ENCODE measurements at places on chromosomes 7 and 10.

DNA sequence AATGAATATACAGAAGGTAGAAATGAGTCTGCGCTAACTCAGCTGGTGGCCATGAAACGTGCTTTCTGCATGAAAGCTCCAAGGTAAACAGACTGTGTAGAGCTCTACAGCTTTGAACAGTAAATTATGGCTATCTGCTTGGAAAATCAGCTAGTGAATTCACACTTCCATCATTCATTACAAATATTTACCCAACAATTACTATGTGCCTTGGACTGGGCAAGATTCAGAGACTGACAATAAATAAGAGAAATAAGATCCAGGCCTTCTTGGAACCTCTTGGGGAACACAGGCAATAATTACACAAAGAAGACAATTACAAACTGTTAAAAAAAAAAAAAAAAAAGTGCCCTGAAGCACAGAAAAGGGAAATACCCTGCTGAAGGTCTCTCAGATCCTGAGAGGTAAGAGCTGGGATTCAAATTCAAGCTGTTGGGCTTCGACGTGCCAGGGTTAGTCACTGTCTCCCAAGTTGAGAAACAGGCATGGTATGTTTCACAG, 15.8 kb downstream of the TSPAN12 start:
- DNase-seq = no peak

DNA sequence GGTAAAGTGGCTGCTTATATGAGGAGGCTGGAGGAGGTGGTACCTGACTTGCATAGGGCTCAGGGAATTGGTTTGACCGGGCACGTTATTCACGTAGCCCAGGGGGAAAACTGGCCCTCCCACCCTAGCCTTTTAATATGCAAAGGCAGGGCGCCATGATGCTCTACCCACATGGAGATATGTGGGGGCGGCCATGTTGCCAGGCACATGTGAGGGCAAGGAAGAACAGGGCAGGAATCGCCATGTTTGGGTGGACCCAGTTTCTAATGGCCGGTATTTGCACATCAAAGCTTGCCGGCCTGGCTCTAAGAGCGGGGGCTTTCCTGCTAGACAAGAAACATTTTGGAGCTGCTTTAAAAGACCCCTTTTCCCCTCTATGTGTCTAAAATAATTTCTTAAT, 949.7 kb upstream of the C7orf33 start:
- DNase-seq = no peak

GRCh38 chr7:120837599-120837998, 20.3 kb downstream of the TSPAN12 start:
- DNase-seq = no peak

DNA sequence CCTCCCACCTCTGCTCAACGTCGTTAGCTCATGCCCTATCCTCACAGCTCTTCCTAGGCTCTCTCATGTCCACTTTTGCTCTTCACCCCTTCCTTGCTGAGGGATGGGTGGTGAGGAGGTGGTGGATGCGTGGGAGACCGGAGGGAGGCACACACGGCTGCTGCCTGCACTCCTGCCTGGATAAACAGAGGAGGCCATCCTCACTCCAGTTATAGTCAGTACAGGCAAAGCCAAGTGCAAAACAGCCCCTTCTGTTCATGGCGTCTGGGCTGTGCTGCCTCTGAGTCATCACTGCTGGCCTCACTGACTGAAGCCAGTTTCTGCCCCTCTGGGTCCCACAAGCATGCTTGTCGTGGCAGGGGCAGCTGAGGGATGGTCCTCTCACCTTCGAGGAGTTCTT, 31.9 kb upstream of the LRRC4 start:
- no peak for DNase-seq

DNA sequence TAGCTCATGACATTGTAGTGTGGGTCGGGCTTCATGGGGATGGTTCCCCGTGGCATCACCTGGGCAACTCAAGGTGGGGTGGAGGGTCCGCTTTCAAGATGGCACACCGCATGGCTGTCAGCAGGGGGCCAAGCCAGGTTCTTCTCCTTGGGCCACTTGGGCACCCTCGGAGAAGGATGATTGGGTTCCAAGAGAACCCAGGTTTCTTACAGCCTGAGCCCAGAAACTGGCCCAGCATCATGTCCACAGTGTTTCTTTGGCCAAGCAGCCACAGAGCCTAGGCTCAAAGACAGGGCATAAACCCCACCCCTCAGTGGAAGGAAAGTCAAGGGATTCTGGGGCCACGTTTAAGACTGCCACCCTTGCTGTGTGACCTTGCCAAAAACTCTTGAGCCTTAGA, 110.6 kb downstream of the PTPN20 start:
- no peak for DNase-seq

GRCh38 chr10:46299286-46299535, 12.4 kb downstream of the ANTXRL start:
- DNase-seq = no peak

DNA sequence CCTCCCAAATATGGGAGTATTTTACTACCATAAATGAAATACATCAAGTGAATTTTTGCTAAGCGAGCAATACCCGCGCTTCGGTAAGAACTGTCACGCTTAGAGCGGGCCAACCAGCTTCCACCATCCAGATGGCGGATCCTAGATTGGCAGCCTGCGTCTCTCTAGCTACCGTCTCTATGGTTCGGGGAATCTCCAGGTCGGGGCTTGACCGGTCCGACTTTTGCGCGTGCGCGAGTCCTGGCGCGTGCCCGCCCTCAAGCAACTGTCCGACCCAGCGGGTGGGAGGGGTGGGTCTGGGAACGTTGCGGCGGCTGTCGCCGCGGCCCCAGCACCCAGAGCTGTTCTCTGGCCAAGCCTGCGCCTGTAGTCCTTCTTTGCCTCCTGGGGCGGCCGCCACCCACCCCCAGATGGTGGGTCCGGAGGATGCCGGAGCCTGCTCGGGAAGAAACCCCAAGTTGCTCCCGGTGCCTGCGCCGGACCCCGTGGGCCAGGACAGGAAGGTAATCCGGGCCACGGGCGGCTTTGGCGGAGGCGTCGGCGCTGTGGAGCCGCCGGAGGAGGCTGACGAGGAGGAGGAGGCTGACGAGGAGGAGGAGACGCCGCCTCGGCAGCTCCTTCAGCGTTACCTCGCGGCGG, at the start of gene TBC1D12:
Gene TBC1D12, plus strand, starts transcription at position 338 of the 639 bp plus-strand sequence. Its CDS starts 73 bp downstream, at position 411.
- no peak for DNase-seq

DNA sequence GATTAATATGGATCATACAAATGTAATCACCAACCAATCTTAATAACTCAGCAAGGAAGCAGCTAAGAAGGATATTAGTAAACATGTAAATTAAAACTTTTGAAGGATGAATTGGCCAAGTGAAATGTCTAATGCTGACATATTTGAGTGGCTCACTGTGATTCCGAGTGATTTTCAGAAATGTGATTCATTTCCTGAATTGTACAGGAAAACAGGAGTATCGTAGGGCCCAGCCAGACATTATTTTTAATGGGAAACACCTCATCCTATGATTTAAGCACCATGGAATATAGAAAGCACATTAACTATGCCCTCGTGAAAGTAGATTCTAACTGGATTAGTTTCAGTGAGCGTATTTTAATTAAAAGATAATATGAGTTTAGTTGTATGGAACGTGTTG, 82.3 kb downstream of the LHFPL3 start:
- DNase-seq = no peak

GRCh38 chr7:142511801-142512200, 237.5 kb upstream of the PRSS1 start:
- no peak for DNase-seq

DNA sequence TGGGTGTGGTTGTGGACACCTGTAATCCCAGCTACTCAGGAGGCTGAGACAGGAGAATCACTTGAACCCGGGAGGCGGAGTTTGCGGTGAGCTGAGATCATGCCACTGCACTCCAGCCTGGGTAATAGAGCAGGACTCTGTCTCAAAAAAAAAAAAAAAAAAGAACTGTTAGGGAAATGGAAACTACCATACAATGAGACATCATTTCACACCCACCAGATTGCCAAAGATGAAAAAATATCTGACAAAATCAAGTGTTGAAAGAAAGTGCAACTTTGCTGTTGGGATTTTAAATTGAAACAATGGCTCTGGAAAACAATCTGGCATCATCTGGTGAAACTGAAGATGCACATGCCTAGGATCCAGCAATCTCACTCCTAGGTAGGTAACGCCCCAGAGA, 16.1 kb upstream of the MALSU1 start:
- no peak for DNase-seq

- peak; percentile 25 for DNase-seq
Measured at GRCh38 chr7:131231381-131232220, 96.1 kb upstream of the MKLN1 start.

DNA sequence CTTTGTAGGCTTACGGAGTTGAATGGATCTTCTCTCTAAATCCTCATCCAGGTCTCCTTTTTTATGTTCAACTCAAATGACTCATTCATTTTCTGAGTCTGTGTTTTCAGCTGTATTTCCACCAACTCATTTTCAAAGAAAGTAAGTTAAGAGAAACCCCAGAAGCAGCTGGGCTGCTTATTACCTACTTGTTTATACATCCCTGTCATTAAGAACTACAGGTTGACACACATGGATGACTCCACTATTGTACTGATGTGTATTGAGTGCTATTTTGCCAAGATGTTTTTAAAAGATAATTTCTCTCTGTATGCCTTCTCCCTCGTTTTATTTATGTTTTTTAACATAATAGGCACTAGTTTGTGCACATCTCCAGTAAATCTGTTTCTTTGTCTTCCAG, 41.9 kb downstream of the DGKI start:
- DNase-seq = no peak

Measured in stimulated activated CD8-positive, alpha-beta memory T cell treated with anti-CD3 and anti-CD28 coated beads, Interleukin-4, amount 100 ng/mL, for 1 hour (primary cell).